Activated CD4-positive, CD25-positive, alpha-beta regulatory T cell treated with anti-CD3 and anti-CD28 coated beads, Interleukin-2, amount 50 U/mL, for 72 hours (primary cell): ENCODE measurements at places on chromosomes 2 and 18.

DNA sequence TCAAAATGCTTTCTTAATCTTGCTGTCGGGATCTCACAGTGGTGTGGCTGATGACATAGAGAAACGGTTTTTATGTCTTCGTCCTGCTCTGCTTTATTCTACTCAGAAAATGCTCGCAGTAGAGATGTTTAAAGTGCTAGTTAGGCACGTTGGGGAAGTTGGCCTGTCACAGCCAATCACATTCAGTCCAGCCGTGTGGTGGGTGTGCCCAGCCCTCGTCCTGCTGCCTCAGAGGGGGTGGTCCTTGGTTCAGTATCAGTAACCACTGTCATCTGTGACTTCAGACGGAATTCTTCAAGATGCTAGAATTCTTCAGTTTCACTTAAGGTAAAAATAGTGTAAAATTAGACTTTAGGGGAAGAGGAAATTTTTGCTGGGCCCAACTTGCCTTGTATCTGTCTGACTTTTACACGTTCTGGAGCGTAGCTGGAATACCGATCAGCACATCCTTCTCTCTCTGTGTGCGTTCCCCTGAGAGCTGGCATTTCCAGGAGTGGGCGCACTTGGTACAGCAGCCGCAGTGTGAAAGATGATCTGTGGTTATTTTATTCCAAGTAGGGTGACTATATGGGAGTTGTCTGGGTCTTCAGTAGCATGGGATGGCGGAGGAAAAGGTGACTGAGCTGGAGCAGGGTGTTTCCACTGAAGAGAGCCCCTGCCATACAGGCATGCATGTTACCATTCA lies 18.5 kb downstream of the TRAF3IP1 start:
- DNase-seq = no peak

DNA sequence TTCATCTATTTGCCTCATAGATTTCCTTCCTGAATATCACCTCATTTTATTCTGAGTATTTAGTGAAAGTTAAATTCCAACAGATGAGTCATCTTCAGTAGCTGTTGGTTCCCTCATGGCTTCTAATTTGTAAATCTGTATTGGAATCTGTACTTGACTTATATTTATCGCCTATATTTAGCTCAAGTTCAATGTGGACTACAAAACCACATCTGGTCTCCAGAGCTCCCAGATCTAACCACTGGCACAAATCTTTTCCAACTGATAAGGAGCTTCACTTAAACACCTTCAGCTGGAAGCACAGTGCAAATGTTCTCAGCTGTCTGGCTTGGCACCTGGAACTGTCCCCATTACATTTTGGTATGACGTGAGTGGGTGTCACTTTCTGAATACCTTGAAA lies 82.8 kb upstream of the DSEL start:
- no peak for DNase-seq

DNA sequence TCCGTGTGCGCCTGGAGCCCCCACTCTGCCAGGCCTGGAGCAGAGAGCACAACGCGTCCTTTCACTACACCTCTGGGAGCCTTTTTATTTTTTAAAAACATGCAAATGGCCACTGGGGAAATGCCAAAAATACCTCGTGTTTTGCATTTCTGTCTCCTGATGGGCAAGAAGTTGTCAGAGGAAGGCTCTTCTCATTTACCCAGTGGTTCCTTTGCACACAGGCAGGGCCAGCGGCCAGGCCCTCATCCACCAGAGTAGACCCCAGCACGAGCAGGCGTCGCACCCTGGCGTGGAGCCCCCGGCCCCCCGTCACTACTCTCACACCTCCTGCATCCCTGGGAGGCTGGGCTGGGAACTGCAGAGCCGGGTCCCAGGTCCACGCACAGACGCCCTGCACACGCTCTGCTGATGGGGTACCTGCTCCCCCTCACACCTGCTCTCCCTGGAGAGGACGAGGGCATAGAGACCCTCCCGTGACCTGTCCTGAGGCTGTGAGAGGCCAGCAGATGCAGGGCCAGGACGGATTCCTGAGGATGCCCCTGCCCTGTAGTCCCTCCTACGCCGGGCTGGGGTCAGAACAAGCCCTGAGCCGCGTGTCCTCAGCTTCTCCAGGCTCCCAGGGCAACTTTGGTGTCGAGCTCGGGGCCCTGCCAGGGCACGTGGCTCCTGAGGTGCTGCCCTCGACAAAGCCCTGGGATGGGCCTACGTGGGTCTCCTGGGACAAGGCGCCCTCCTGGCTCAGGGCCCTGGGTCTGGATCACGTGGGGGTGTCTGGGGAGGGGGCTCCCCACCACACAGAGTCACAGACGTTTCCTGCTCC lies 65.0 kb downstream of the NFATC1 start:
- no peak for DNase-seq

DNA sequence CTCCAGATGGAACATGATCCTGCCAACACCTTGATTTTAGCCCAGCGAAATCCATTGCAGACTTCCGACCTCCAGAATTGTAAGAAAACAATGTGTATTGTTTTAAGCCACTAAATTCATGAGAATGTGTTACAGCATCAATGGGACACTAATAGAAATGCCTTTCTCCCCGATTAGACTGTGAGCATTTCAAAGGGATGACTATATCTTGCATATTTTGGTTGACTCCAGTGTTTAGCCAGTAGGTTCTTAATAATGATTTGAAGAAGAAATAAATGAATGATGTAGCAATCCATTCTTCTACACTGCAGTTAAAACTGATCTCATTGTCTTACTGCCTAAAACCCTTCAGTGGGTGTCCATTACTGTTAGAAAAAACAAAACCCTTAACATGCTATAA lies 67.4 kb upstream of the ACVR1C start:
- no peak for DNase-seq

GRCh38 chr2:152402780-152403759 lies 68.1 kb downstream of the FMNL2 start:
- DNase-seq = no peak

DNA sequence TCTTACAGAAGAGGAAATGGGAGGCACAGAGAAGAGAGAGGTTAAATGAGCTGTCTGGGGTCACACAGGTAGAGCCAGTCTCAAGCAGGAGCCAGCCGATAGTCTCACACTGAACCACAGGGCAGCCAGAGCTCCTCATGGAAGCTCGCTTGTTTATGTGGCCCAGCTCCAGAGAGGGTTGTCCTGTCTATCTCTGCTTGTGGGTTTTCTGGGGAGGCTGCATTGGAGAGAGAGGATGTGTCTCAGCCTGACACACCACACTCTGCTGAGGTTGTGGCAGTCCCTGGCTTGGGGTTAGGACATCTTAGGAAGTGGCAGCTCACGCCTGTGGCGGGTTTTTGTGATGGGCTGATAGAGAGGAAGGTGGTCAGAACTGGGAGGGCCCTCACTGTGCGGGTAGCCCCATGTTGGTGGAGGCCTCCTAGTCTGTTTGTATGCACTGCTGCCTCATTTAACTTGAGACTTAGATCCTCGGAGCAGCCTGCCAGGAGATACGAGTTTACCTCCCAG lies 52.3 kb downstream of the TCF7L1 start:
- DNase-seq = no peak

DNA sequence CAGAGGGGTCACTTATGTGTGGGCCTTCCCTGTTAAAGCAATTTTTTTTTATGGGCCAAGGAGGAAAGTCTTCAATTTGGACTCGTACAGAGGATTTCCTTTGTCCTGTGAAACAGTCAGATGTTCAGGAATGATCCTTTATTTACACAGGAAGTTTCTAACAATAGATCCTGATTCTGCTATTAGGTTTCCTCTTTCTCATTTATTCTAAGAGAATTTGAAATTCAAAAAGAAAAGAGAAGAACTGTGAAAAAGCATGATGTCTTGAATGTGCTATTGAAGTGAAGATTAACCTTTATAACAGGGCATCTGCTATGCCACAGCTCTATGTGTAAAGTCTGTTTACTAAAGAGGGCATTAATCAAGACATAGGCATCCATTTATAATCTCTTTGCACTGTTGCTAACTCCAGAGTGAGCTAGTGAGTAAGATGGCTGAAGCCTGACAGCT lies 105.3 kb upstream of the FAM98A start:
- DNase-seq = no peak

GRCh38 chr2:191015239-191015638 lies 1.3 kb upstream of the STAT1 start:
- no peak for DNase-seq
